Activated CD4-positive, CD25-positive, alpha-beta regulatory T cell treated with anti-CD3 and anti-CD28 coated beads, Interleukin-2, amount 50 U/mL, for 24 hours (primary cell): ENCODE measurements at places on chromosomes 7 and 10.

GRCh38 chr7:64863021-64863420 lies 40.1 kb upstream of the ZNF273 start:
- no peak for ATAC-seq

GRCh38 chr7:143321734-143322133 lies 5.8 kb downstream of the CLCN1 start:
- no peak for ATAC-seq

DNA sequence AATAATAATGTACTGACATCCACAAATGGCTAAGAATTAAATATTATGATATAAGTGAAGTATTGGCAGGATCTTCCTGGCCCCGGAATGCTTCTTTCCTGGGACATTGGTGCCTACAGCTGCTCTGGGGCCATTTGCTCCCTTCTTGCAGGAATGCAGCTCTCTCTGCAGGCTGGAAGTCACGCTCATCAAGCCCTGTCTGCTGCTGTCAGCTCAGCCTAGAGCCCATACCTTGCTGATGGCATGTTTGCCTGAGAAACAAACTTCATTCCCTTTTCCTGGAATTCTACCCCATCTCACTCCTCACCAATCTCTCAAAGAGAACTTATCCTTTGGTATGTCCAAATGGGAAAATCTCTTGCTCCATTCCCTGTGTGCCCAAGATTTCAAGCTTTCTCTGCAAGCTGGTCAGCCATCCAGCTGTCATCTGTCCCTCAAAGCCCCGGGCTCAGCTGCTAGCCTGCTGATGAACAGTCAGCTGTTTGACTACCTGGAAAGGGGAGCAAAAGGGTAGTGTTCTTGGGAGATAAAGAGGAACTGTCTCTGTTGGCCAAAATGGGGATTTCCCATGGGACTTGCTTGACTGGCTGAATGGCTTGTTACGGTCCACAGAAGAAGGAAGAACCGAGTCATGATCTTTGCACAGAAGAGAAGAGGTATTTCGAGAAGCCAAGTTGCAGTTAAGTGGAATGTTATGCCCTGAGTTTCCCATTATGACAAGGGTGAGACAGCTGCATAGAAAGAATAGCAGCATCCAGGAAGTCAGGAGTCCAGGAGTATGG lies 12.0 kb upstream of the RASSF4 start:
- ATAC-seq: no peak

DNA sequence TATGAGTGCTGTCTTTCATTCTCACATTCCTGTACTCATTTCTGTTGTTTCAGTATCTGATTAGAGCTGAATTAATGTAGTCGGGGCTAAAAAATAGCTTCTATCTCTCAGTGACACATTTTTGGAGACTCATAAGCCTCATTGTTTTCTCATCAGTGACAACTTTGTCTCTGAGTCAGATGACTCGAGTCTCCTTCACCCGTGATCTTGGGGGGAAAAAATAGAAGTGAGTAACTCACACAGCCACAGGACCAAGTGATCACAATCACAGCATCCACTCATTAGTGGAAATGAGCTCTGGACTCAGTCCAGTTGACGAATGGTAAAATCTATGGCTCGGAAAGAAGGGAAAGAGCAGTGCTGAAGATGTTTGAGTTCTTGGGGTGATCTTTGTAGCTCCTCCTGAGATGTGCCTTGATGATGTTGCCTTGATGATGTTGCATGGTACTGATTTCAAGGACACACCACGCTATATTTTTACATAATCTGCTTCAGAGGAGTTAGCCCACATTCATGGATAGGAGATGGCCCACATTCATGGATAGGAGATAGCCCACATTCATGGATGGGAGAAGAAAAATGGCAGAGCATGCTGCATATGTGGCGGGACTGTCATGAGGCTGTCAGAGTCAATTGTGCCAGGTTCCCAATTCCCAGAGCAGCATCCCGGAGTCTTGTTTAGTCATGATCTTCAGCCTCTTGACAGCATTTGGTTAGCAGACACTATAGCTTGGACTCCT lies 214.7 kb downstream of the CELF2 start:
- peak; percentile 76 for ATAC-seq
